ENCODE measurements at places on chromosomes 3 and 15.

- no peak for DNase-seq
These were observed 445.3 kb downstream of the C3orf38 start for GRCh38 chr3:88595026-88595425.

DNA sequence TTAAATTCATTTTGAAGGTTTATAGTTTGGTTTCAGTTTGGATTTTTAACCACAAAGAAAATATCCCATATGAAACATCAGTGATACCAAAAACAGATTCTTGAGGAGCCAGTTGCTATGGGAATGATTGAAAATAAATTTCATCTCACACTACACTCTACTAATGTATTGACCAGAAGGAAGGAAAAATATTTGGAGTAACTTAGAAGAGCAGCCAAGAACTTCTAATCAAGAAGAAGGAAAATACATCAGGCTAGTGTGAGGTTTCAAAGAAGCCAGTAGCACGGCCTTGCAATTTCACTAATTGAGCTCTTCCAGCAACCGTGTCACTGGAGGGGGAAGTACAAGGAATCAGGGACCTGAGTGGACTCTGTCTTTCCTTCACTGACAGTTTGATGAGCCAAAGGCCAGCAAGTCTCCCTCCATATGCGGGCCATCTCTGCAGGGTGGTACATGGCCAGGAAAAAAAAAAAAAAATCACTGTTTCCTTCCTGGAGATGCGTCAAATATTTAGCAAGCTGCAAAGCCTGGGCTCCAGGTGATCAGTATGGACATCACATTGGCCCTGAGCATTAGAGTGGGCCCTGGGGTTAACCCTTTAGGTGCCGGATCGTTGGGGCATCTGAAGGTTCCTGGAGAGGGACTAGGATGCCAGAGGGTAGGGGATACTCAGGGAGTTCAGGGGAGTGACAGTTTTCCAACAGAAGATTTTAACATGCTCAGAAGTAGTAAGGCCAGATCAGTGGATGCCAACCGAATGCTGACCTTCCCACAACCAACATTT, 37.1 kb downstream of the SLC12A8 start:
- no peak for DNase-seq

DNA sequence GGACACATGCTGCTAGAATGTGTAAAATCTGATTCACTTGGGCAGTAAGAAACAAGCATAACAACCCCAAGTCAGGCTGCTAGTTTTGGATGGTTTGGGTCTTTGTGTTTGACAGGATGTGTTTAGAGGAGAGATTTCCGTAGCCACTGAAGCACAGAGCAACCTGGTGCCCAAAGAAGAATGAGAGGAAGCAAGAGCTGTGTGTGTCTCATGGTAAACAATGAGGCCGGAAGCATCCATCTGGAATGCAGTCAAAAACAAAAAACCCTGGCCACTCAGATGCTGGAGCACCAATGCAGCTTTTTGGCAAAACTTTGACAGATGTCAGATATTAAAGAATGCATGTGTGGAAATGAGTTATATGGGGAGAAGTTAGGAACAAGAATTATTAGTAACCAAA, 39.4 kb upstream of the SNRK start:
- DNase-seq = no peak

- DNase-seq = no peak
These were observed 4.3 kb upstream of the TSEN2 start for GRCh38 chr3:12479919-12480427.
